Stimulated activated CD4-positive, alpha-beta T cell treated with anti-CD3 and anti-CD28 coated beads, TNF-alpha, amount 100 ng/mL, for 1 hour (primary cell): ENCODE measurements at places on chromosomes 5 and 9.

GRCh38 chr5:96919754-96920197 is 16.1 kb upstream of the LNPEP start:
- no peak for DNase-seq

GRCh38 chr9:5518937-5519319 is 8.6 kb downstream of the PDCD1LG2 start:
- no peak for DNase-seq

GRCh38 chr9:6543204-6543603 is 102.3 kb downstream of the GLDC start:
- no peak for DNase-seq

DNA sequence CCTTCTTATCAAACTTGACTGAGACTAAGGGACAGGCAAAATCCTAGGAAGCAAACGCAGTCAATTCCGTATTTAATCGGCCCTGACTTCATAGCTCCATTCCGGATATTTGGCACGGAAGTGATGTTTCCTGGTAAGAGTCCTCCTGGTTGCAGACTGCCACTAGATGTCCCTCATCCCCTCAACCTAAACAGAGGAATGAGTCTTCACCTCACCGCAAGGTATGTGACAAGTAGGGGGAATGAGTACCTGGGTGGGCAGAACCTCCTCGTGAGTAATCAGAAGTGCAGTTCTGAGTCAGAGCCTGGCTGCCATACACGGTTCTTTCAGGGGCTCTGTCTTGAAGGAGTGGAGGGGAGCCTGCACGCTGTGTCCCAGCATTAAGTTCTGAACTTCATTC is 173.6 kb downstream of the MUSK start:
- no peak for DNase-seq

GRCh38 chr5:60597572-60598320 is 102.2 kb downstream of the DEPDC1B start:
- DNase-seq: no peak

- DNase-seq: no peak
Observed at GRCh38 chr5:1656271-1656975, 132.7 kb upstream of the LPCAT1 start.

DNA sequence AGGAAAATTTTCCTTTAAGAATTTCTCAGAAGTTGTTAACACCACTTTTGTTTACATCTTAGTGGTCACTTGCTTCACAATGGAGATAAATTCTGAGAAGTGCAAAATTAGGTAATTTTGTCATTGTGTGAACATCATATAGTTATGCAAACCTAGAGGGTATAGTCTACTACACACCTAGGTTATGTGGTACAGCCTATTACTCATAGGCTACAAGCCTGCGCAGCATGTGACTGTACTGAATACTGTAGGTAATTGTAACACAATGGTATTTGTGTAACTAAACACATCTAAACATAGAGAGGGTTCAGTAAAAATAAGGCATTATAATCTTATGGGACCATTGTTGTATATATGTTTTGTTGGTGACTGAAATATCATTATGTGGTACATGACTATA is 388.7 kb upstream of the POU5F2 start:
- DNase-seq: no peak

GRCh38 chr9:136311051-136312008 is 7.4 kb upstream of the CCDC187 start:
- DNase-seq: no peak

GRCh38 chr5:77798456-77798855 is 22.3 kb upstream of the TBCA start:
- no peak for DNase-seq

- DNase-seq: no peak
Observed at GRCh38 chr5:139177809-139178588, 20.2 kb downstream of the SIL1 start.

- no peak for DNase-seq
Observed at GRCh38 chr5:143977891-143978461, 166.0 kb downstream of the HMHB1 start.

GRCh38 chr5:108546939-108547338 is 165.0 kb upstream of the FBXL17 start:
- DNase-seq: no peak

DNA sequence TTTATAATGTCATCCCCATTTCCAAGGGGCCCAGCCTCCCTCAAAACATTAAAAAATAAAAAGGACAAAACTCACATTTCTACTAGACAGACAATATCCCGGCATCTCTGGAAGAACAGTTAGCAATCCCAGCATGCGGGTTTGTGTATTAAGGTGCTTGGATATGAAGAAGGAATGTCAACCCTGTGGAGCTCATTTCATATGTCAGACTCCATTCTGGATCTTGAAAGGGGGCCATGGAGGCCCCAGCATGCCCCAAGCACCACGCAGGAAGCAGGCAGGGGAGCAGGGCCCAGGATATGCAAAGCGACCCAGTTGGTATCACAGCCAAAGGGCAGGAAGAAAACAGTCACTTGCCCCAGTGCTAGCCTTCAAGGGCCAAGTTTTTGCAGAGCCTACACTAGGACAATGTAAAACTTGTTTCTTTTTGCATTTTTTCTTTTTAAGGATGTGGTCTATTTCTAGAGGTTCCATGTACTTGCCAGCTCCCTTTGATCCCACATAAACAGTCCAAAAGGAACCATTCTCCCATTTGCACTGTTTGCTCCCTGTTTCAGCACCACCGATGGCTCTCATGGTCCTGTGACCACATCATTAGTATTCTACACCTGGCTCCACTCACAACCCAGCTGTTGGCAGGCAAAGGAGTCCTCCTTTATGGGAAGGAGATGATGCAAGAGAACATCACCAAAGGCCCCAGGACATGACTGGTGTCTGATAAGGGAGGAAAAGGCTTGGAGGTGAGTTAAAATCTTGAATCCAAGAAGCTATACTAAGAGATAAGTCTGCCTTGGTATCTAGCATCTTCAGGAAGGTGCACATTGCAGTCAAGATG is 58.3 kb downstream of the FGF1 start:
- no peak for DNase-seq
